Lower leg skin (tissue), 4 donors: ENCODE measurements at places on chromosomes 3 and 15. TPM values are rescaled to one million over a fixed set of nuclear protein-coding genes. Genes with fewer than 3 reads are reported as not detected.

GRCh38 chr3:112651516-112651915, 10.6 kb upstream of the CCDC80 start:
- no peak for DNase-seq

- no peak for DNase-seq
Observed at GRCh38 chr3:138332472-138333073, 2.9 kb upstream of the NME9 start.

DNA sequence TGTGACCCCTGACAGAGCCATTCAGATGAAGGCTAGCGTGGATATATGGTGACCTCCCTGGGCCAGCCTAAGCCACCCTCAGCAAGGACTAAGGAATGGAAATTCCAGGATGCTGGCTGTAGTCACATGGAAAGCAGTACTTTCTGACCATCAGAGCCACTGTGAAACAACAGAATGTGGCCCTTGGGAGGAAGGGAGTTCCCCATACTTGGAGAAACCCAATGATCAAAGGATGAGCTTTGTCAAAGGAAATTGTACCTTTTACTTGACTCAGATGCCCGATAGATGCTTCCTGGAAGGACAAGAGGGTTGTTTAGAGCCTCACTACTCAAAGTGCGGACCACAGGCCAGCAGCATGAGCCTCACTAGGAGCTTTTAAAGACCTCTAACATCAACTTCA, 484.5 kb upstream of the PROK2 start:
- no peak for DNase-seq

- DNase-seq: no peak
Observed at GRCh38 chr3:78848392-78849288, 919.2 kb downstream of the ROBO1 start.

CCDC13 gene
- total RNA-seq: not detected
